ENCODE measurements at places on chromosomes 3 and 15. TPM values are rescaled to one million over a fixed set of nuclear protein-coding genes. Genes with fewer than 3 reads are reported as not detected.

DNA sequence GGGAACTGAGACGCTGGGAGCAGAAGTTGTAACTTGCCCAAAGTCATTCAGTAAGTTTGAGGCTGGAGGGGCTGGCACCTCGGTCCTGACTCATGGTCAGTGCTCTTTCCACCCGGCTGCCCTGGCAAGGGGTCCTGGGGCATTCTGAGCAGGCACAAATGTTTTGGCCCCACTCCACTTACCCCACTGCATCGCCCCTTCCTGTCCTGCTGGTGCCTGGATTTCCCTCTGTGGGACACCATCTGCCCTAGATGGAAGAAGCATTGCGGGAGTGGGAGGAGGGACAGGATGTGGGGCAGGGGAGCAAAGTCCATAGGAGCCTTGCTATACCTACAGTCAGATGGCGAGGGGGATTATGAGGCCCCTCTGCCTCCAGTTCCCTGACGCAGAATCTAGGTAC lies 4.5 kb downstream of the CORO2B start:
- DNase-seq: no peak

DNA sequence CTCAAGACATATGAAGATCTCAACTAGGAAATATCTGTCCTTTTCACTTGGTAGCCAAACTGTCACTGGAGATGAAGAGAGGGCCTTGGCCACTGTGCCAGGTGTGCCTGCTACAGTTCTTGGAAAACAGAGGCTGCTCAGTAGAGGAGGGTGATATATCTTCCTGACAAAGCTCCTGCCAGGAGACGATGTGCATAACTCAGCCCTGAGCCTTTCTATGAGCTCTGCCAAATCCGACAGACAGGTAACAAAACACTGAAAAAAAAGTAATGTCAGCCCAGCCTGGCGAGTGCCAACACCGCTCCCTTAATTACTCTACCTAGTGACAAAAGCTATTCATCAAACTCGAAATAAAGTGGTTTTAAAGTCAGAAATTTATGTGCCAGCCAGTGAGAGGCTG lies 123.2 kb downstream of the MFSD1 start:
- no peak for DNase-seq

- DNase-seq: no peak
These were observed 8.3 kb upstream of the TXNRD3 start for GRCh38 chr3:126663257-126663656.

- DNase-seq: peak; percentile 72
These were observed 15.5 kb upstream of the PPP1R2 start for GRCh38 chr3:195558602-195559001.

GRCh38 chr3:194380326-194380725 lies 10.8 kb upstream of the LRRC15 start:
- no peak for DNase-seq

DNA sequence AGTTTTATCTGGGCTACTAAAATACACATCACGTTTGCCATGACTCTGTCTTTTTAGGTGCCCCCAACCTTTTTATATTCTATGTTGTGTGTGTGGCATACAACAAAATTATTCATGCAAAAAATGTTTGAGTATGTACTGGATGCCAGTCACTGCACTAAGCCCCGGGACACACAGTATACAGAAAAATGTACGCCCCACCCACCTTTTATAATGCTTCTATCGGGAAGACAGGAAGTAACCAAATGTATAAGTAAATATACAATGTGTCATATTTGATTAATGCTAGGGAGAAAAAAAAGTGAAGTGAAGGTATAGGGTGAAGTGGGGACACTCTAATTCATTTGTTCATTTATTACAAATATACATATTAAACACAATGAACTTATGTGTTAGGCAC lies 503.4 kb upstream of the MDFIC2 start:
- DNase-seq: peak; percentile 87

The SPESP1 gene
- 4.2 TPM for total RNA-seq

The TICRR gene
- total RNA-seq: 0.26 TPM

Data from bronchial epithelial cell (primary cell).